Activated CD4-positive, alpha-beta T cell treated with anti-CD3 and anti-CD28 coated beads, Interleukin-2, amount 50 U/mL, for 24 hours (primary cell): ENCODE measurements at places on chromosomes 1 and 21.

- DNase-seq = no peak
These were observed 62.5 kb upstream of the ATF3 start for GRCh38 chr1:212545941-212546635.

DNA sequence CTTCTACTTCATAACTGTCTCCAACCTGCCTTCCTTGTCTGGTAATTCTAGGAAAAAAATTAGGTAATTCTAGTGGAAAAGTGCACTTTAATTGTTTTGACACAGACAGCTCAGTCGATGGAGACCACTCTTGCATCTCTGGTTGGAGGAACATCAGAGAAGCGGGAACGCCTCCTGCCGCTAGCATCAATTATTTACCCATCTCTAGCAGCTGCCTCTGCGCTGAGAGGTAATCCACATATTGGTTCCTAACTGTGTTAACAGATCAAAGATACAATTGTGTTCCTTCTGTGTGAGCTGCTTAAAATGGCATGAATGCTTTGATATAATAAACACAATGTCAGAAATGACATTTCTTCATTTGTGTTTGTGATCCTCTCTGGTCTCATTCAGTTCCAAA lies 33.3 kb downstream of the C2CD2 start:
- no peak for DNase-seq

DNA sequence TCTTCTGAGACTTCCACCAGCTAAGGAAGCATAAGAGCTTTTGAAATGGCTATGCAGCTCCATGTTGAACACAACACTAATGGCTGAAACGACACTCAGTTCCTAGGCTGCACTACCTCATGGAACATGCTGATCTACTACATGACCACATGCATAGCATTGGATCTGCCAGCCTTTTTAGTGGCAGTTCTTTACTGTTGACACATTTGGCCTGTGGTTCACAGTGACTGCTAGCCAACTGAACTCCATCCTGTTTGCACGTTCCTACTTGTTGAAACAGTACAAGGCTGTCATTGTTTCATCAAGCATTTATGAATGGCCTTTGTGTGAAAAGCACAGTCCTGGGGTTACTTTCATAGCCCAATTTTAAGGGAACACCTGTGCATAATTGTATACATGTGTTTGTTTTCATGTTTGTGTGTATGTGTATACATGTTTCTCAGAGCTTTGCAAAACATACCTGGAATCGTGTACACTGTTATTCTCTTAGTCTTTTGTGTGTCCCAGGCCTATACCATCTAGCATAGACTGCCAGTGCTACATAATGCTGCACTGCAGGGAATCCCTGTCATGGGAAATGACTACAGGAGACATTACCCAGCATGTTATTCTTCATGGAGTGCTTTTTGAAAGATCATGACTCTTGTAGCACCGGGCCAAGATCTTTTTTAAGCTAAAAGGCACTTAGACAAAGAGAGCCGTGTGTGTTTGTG lies 179.6 kb upstream of the ESRRG start:
- DNase-seq = no peak

- DNase-seq = no peak
These were observed 10.7 kb upstream of the COL16A1 start for GRCh38 chr1:31714442-31715086.
